ENCODE measurements at places on chromosomes 1 and 21.

- DNase-seq = no peak
Observed at GRCh38 chr1:10671090-10671489, 125.4 kb downstream of the CASZ1 start.

- DNase-seq = peak; percentile 26
Observed at GRCh38 chr21:36966821-36967768, 626 bp upstream of the HLCS start.

DNA sequence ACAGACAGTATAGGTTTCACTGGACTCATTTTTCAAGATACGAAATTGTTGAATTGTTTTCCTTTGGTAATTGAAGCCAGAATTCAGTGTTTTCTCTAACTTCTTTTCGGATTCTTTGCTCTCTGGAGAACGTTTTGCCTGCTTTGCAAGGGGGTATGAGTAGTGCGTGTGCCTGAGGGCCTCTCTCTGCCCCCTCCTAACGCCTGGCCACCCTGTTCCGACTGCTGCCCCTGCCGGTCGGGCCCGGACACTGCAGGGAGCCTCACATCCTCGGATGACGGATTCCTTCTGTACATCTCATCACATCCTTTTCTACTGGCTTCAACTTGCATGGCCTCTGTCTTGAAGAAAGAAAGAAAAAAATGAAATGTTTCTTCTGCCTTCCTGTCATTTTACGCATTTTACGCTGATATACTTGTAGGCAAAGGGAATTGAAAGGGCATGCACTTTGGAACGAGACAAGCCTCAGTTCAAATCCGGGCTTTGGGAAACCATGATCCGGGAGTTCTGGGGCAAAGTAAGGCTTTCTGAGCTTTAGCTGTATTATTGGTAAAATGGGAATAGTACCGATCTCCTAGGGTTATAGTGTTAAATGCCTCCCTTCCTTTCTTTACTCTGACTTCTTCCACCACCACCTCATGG lies 65.1 kb downstream of the DISC1 start:
- DNase-seq = no peak

DNA sequence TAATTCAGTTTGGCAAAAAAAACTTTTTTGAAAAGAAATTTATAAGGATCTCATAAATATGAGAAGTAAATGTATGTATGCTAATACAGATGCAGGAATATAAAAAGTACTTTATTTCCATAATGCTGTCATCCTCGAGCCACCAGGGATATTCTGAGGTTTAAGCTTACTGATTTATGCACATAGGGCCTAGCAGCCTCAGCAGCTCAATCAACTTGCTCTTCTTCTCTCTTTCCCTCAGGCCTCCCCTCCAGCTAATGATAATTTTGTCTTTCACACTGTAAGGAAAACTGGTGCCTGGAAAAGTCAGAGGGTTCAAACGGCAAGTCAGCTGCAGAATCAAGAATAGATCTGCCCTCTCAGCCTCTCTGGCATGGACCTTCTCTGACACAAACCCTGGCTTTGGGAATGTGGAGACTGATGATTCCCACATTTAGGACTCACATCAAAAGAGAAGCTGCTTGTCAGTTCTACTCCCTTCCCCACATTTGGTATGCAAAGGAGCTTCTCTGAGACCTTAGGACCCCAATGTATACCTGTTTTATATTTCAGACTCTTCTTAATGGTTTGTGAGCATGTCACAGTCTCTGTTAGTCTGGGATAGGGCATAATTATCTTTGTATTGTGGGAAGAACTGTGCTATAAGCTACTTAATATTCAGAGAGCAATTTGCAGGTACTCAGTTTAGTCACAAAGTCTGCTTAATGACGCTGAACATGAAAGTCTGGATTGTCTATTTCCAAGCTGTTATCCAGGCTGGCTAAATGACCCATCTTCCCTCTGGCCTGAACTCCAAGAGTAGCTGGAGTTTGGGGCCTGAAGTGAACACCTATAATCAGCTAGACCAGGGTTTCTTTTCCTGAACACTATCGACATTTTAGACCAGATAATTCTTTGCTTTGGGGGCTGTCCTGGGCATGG lies 52.1 kb upstream of the DIPK1A start:
- no peak for DNase-seq

- no peak for DNase-seq
Observed at GRCh38 chr21:38714999-38715398, 90.7 kb upstream of the ETS2 start.

DNA sequence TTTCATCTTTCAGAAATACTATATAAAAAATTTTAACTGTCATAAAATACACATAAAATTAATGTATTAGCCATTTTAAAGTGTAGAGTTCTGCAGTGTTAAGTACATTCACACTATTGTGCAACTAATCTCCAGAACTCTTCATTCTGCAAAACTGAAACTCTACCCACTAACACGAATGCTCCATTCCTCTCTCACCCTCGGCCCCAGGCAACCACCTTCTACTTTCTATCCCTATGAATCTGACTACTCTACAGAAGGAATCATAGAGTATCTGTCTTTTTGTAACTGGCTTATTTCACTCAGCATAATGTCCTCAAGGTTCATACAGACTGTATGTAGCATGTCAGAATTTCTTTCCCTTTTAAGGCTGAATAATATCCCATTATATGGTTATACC lies 43.4 kb downstream of the LTN1 start:
- DNase-seq = no peak

GRCh38 chr1:224805889-224806288 lies 123.6 kb upstream of the DNAH14 start:
- DNase-seq = no peak

DNA sequence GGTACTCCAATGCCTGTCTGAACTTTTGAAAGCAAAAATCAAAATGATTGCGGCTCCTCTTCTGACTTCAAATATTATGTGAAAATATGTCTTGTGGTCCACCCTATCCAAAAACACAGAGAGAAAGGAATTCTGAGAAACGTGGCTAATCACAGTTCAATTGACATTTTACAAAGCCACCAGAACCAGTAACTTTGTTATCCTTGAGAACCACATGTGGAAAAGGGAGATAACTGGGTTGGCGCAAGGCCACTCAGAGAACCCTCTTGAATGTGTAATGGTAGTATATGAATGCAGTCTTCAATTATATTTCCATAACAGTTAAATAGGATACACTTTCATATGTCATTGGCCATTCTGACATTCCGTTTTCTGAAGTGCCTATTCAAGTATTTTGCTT lies 1030.0 kb upstream of the TMPRSS15 start:
- no peak for DNase-seq

DNA sequence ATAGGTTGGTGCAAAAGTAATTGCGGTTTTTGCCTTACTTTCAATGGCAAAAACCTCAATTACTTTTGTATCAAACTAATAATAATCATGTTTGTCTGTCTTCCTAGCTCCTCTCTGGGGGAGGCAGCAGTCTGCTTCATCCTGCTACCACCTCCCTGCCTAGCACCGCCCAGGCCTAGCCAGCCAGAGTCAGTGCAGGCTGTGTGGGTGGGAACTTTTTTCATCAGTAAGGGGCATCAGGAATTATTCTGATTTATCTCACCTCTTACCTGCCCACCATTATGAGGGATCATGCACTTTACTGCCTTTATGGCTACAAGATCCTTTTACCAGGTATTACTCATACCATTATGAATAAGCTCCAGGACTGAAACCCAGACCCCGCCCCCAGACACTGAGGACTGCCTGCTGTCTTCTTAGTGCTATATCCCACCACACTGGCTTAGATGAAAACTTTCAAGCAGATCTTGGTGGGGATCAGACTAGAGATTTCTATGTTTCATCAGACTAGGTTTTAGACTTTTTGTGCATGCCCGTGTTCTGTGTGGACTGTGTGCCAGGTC lies 116.4 kb downstream of the PBX1 start:
- no peak for DNase-seq

GRCh38 chr1:20259646-20260045 lies 31.0 kb upstream of the VWA5B1 start:
- no peak for DNase-seq

DNA sequence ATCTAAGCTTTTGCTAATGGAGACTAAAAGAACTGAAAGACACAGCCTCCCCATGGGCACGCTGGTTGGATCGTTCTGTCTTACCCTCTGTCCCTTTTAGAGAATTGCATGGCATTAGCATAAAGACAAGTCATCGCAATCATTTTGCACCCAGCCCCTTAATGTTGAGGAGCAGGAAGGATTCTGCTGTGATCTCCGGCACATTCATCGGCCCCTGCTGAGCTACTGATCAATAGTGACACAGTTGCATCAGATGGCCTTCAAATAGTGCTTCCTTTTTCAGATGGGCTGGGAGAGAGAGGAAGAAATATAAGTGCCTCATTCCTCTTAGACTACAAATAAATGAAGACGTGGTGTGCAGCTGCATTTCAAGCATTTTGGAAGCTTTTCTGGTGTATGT lies 75.4 kb downstream of the NOS1AP start:
- DNase-seq = no peak

- no peak for DNase-seq
Observed at GRCh38 chr1:218374401-218375353, 29.5 kb downstream of the TGFB2 start.

DNA sequence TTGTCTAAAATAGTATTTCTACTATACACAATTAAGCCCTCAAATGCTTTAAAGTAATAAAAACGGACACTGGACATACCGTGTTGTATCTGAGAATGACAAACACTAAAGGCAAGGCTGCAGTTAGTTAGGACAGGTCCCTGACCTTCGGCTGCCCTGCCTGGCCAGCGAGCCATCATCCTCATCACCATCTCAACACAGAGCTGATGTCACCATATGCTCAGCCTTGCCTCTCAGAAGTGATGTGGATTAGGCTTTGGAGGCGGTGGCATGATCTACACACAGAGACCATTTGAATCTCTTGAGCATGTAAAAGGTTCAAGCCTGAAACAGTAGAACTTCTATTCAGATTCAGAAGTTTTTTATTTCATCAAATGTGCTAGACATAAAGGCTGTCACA lies 244.7 kb downstream of the SDCCAG8 start:
- DNase-seq = no peak

- no peak for DNase-seq
Observed at GRCh38 chr1:219149009-219149577, 24.6 kb upstream of the LYPLAL1 start.

DNA sequence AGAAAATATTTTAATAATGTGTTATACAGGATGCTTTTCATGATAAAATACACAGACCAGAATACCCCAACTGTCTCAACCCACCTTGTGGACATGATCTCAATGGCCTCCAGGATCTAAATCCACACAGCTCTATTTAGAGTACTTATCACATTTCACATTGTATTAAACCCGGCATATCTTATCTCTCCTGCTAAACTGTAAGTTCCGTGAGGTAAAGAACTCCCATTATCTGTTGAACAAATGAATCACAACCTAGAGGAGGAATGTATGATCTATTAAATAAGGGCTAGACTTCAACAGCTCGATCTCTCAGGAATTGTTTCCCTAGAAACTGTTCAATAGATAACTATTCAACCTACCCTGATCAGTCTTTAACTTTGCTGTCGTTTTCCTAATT lies 6.9 kb downstream of the ETV3 start:
- no peak for DNase-seq

GRCh38 chr1:19257178-19257914 lies 5.7 kb downstream of the MRTO4 start:
- no peak for DNase-seq

DNA sequence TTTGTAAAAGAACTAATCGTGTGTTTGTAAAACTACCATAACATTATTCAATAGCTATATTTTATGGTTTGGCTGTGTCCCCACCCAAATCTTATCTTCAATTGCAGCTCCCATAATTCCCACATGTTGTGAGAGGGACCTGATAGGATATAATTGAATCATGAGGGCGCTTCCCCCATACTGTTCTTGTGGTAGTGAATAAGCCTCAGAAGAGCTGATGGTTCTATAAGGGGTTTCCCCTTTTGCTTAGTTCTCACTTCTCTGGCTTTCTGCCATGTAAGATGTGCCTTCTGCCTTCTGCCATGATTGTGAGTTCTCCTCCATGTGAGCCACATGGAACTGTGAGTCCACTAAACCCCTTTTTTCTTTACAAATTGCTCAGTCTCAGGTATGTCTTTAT lies 1372.3 kb downstream of the AMY1C start:
- no peak for DNase-seq
